ENCODE measurements at places on chromosomes 2 and 18. TPM values are rescaled to one million over a fixed set of nuclear protein-coding genes. Genes with fewer than 3 reads are reported as not detected.

Gene KCNJ13
- total RNA-seq: not detected

DNA sequence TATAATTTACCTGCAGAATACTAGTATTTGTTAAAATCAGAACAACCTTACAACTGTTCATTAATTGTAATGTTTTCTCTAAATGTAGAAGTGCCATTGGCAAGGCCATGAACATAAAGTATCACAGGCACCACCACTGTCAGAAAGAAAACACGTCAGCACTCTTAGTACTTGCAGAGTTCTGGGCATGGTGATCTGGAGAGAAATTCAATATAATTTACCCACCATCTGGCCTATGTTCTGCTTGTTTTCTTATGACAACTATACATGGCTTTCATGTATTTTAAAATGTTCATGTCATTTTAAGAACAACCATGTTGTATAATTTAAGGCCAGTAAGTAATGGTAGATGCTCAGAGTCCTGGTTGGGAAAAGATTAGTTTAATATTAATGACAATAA is 114.2 kb upstream of the SULT1C3 start:
- no peaks in the 10 kb centered on the region for H3K27me3 ChIP-seq
- H3K4me1 ChIP-seq: no peaks in the 10 kb centered on the region
- H3K4me3 ChIP-seq: no peak overlapping the region
- DNase-seq: no peak

Gene EVX2
- not detected for total RNA-seq

Gene PNPT1
- total RNA-seq: 34.7 TPM

Gene TMEM17
- total RNA-seq: 0.57 TPM

Gene DSC3
- not detected for total RNA-seq

- H3K27me3 ChIP-seq: no peaks in the 10 kb centered on the region
- H3K27ac ChIP-seq: no peak overlapping the region
- no peaks in the 10 kb centered on the region for H3K36me3 ChIP-seq
These were observed 22.9 kb downstream of the RBM43 start for GRCh38 chr2:151238527-151239487.

Gene MREG
- total RNA-seq: 0.24 TPM

- H3K4me1 ChIP-seq: peaks cover 38% of the 10 kb centered on the region
- peak overlapping the region; percentile 92 for H3K27ac ChIP-seq
- H3K27me3 ChIP-seq: no peaks in the 10 kb centered on the region
- no peaks in the 10 kb centered on the region for H3K36me3 ChIP-seq
- no peak overlapping the region for H3K4me3 ChIP-seq
- DNase-seq: no peak
These were observed 75.4 kb downstream of the CDK15 start for GRCh38 chr2:201881741-201882140.

Gene GAL3ST2
- total RNA-seq: not detected

- H3K27me3 ChIP-seq: peaks cover 4% of the 10 kb centered on the region
- no peak for DNase-seq
- no peak overlapping the region for H3K4me3 ChIP-seq
- no peaks in the 10 kb centered on the region for H3K36me3 ChIP-seq
- H3K27ac ChIP-seq: no peak overlapping the region
These were observed 166.7 kb downstream of the CLIP4 start for GRCh38 chr2:29281916-29282247.

- no peaks in the 10 kb centered on the region for H3K36me3 ChIP-seq
- no peak overlapping the region for H3K4me3 ChIP-seq
- DNase-seq: no peak
- H3K4me1 ChIP-seq: no peaks in the 10 kb centered on the region
- no peak overlapping the region for H3K27ac ChIP-seq
These were observed 51.0 kb upstream of the RAB27B start for GRCh38 chr18:54777118-54777791.

DNA sequence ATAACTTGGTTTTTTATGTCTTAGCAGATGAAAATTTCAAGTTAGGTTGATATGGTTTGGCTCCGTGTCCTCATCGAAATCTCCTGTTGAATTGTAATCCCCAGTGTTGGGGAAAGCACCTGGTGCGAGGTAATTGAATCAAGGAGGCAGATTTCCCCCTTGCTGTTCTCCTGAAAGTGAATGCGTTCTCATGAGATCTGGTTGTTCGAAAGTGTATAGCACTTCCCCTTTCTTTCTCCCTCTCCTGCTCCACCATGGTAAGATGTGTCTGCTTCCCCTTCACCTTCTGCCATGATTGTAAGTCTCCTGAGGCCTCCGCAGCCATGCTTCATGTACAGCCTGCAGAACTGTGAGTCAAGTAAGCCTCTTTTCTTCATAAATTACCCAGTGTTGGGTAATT is 242.1 kb upstream of the TNP1 start:
- no peaks in the 10 kb centered on the region for H3K36me3 ChIP-seq

Gene LCT
- total RNA-seq: 0.02 TPM

- H3K27ac ChIP-seq: no peak overlapping the region
- DNase-seq: no peak
These were observed 111.5 kb downstream of the GFPT1 start for GRCh38 chr2:69275490-69275889.

Gene TTC32
- total RNA-seq: 6.3 TPM

Gene CTLA4
- total RNA-seq: not detected

Gene LOXHD1
- total RNA-seq: 0.11 TPM

Gene AQP12B
- total RNA-seq: not detected

Gene VSNL1
- not detected for total RNA-seq

Gene DYNAP
- total RNA-seq: not detected

Gene ADD2
- total RNA-seq: 1.8 TPM

DNA sequence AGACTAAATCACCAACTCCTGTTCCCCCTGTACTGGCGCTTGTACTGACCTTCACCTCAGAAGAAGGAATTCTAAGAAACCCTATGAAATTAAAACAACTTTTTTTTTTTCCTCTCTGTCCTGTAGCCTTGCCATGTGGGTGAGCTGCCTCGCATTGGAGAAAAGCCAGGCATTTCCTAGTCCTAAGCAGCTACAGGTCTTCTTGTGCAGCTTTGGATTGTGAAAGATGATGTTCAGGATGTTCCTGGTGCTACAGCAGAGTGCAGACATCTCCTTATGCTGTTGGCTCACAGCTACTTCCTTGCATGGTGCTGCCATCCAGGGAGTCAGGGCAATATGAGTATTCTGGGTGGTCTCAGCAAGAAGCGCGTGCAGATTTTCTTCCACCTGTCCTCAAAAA is 11.9 kb downstream of the PIK3C3 start:
- no peak overlapping the region for H3K4me3 ChIP-seq
- no peaks in the 10 kb centered on the region for H3K27me3 ChIP-seq
- no peak for DNase-seq
- H3K36me3 ChIP-seq: peaks cover 34% of the 10 kb centered on the region
- peaks cover 14% of the 10 kb centered on the region for H3K4me1 ChIP-seq

GRCh38 chr18:23306822-23307221 is 146.3 kb upstream of the RIOK3 start:
- no peaks in the 10 kb centered on the region for H3K4me1 ChIP-seq
- H3K36me3 ChIP-seq: no peaks in the 10 kb centered on the region
- no peak overlapping the region for H3K4me3 ChIP-seq
- H3K27me3 ChIP-seq: no peaks in the 10 kb centered on the region

DNA sequence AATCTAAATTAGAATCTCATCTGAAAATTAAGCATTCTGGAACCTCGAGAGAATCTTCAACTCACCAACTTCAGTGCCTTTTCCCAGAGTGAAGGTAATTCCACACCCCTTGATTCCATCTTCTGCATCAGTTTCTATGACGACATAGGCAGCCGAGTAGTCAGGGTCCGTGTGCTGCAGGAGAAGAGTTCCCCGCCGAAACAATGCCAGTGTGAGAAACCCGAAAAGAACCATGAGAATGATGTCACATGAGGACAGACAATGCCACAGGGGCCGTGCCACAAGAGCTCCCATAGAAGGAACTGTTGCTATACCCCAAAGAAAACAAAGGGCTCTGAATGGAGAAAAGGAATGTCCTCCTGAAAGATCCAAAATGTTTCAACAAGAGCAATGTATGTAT is 6.0 kb downstream of the ENOSF1 start:
- no peak overlapping the region for H3K27ac ChIP-seq
- no peaks in the 10 kb centered on the region for H3K4me1 ChIP-seq
- no peak for DNase-seq
- H3K4me3 ChIP-seq: no peak overlapping the region

Gene GALNT14
- not detected for total RNA-seq

DNA sequence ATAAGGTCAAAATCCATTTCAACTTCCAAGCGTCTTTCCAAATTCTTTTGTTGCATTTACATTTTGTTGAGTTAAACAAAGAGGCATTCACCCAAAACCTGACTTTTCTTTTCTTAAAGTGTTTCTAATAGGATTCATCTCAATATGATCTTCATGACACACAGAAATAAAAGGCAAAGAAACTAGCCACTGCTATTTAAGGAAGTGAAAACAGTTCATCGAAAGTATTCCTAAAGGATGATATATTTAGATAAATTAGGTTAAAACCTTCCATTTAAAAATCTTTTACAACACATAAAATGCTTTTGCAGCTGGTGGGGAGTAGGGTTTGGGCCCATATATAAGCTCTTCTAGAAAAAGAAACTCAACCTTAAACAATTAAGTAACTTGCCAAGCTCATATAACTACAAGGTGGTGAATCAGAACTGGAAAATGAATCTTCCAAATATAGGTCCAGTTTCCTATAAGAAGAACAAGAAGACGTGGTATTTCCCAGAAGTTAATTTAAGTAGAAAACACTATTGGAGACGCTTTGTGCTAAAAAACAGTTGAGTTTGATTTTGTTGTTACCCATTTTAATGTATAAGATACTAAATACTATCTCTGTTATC is 336.0 kb upstream of the HNRNPA3 start:
- H3K27me3 ChIP-seq: no peaks in the 10 kb centered on the region
- H3K36me3 ChIP-seq: no peaks in the 10 kb centered on the region
- no peak overlapping the region for H3K4me3 ChIP-seq
- DNase-seq: no peak
- no peaks in the 10 kb centered on the region for H3K4me1 ChIP-seq

- H3K4me1 ChIP-seq: peaks cover 9% of the 10 kb centered on the region
- DNase-seq: no peak
- no peaks in the 10 kb centered on the region for H3K36me3 ChIP-seq
These were observed at the start of gene RAB17 for GRCh38 chr2:237590272-237591140. TSS of gene RAB17 (minus strand) at chr2:237590734. CDS start at chr2:237586154, 4,580 bp downstream.

Gene ABCG8
- not detected for total RNA-seq

- H3K27me3 ChIP-seq: no peaks in the 10 kb centered on the region
- no peaks in the 10 kb centered on the region for H3K4me1 ChIP-seq
- no peak overlapping the region for H3K4me3 ChIP-seq
- no peak for DNase-seq
- no peak overlapping the region for H3K27ac ChIP-seq
These were observed 493.9 kb upstream of the MAP2 start for GRCh38 chr2:208929894-208930427.

Gene CHRND
- 300 TPM for total RNA-seq

DNA sequence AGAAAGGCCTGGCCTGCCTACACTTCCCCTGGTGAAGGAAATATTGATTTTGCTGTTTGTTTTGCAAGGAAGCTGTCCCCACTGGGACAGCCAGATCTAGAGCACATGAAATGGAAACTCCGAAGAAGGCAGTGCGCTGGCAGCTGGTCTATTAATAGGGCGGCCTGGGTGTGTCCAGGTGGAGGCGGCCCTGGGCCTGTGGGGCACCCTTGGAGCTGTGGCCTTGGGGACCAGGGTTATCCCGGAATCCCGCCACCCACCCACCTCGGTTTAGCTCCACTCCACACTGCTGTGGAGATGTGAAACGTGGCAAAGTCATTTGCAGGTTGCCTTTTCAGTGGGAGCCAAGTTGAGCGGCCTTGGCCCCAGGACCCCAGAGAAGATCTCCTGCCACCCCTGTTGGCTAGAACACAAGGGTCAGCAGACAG is 204.3 kb downstream of the KLHL29 start:
- peak; percentile 64 for DNase-seq
- no peak overlapping the region for H3K4me3 ChIP-seq
- peak overlapping the region; percentile 75 for H3K27ac ChIP-seq
- peaks cover 37% of the 10 kb centered on the region for H3K4me1 ChIP-seq
- no peaks in the 10 kb centered on the region for H3K36me3 ChIP-seq

DNA sequence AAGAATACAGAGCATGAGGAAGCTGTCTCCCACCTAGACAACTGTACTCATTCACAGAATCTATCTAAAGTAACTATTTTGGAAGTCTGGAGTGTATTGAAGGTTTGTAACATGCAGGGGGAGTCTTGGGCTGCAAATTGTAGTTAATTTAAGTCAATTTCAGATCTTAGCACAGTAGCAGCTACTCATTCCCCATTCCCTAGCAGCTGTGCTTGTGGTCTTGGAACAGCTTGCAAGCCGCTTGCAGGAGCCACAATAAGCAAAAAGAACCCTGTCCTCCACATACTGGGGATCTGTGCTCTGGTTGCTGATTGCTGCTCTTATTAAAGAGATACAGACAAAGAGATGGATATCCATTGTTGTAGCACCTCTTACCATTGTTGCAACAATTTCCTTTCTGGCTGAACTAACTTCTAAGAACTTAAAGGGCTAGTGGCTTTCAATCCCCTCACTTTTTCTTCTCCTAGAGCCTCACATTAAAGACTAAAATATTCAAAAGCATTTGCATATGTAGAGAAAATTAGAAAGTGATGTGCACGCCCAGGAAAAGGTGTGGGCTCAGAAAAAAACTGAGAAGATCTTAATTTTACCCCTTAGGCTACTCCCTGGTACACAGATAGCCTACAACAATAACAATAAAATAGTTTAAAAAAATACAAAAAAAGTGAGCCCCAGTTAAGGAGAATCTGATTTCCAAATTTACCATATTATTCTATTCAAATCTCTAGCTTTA is 1775.1 kb upstream of the PIK3C3 start:
- no peaks in the 10 kb centered on the region for H3K36me3 ChIP-seq
- no peaks in the 10 kb centered on the region for H3K27me3 ChIP-seq
- H3K4me3 ChIP-seq: no peak overlapping the region
- no peak overlapping the region for H3K27ac ChIP-seq
- no peaks in the 10 kb centered on the region for H3K4me1 ChIP-seq
- DNase-seq: no peak

DNA sequence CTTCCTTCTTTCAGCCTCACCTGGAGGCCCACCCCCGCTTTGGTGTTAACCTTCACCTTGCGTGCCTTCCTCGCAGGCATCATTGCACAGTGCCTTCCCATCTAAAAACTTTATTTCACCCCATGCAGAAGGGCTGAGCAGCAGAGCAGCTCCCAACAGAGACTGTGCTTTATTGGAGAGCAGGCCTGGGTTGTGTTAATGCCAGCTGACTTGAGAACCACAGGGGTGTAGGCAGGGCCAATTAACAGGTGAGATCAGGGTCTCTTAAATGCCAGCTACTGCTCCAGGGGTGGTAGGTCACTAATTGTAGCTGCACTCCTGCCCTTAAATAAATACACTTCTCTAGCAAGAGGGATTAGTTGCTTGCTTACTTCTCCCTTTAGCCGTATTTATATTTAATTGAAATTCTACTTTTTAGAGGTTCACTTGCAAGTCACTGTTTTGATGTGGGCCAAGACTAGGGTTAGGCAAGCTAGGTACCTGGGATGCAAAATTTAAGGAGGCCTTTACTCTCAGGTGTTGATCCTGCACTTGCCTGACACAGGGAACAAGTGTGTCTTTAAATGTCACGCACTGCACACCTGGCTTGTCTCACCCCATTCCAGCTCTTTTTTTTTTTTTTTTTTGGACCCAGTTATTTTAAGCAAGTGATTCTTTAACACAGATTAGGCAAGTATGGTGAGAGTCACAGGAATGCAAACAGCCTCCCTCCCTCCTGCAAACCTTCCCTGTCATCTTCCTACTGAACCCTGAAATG is 54.5 kb downstream of the LYPD1 start:
- DNase-seq: no peak
- no peaks in the 10 kb centered on the region for H3K27me3 ChIP-seq
- H3K36me3 ChIP-seq: no peaks in the 10 kb centered on the region
